ENCODE measurements at places on chromosomes 3 and 15. TPM values are rescaled to one million over a fixed set of nuclear protein-coding genes. Genes with fewer than 3 reads are reported as not detected.

TRPM1 gene
- total RNA-seq, result not detected

CERS3 gene
- total RNA-seq, result 0.92 TPM

AEN gene
- total RNA-seq, result 26.9 TPM

C3orf18 gene
- 5.5 TPM for total RNA-seq

CHDH gene
- total RNA-seq, result not detected
